Glutamatergic neuron (in vitro differentiated cells): ENCODE measurements at places on chromosomes 4 and X. TPM values are rescaled to one million over a fixed set of nuclear protein-coding genes. Genes with fewer than 3 reads are reported as not detected.

DNA sequence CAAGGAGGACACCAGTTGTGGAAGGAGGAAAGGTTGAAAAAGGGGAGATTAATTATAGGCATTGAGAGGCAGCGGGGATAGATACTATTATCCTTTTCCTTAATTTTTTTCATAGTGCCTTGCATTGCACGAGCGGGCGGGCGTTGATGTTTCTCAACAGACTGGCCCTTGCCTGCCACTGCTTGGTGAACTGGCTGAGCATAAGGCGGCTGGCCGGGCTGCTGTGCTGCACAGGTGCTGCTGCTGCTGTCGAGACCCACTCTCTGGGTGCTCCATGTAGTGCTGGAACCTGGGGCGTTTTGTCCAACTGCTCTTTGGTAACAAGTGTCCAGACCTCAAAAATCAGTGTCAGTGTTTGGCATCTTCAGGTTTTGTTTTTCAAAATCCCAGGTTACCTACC, 83.3 kb upstream of the PAQR3 start:
- DNase-seq = no peak

DNA sequence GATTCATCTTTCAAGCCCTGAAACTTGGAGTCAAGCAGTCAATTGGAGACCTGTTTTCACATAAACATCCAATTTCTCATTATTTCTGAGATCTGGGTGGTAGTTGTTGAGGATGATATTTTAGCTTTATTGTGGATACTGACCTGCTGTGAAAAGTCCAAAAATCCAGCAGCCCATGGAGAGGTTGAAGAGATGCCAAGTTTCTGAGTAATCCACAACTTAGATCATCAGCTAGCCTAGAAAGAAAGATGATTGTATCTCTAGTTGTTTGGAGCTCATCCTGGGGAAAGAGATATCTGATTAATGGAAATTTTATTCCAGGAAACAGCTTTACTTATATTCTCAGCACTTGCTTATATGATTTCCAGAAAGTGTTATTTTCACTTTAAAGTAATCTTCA, 48.6 kb upstream of the DCX start:
- no peak for DNase-seq

DNA sequence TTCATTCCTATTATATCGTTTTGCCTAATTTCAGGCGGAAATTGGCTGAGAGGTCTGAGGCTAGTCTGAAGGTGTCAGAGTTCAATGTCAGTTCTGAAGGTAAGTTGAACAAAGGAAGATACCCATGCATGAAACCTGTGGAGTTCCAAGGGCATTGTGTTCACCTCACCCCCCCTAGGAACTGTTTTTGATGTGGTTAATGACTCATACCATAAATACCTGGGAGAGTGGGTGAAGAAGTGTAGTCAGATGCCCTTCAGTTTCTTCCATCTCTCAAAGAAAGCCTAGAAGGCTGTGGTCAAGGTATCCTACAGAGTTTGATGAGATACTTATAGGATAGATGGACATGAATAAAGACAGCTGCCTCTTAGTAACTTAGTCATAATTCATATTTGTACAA, 2.7 kb downstream of the UTP14A start:
- DNase-seq = no peak

CLIC2 gene
- 0.56 TPM for total RNA-seq

DNA sequence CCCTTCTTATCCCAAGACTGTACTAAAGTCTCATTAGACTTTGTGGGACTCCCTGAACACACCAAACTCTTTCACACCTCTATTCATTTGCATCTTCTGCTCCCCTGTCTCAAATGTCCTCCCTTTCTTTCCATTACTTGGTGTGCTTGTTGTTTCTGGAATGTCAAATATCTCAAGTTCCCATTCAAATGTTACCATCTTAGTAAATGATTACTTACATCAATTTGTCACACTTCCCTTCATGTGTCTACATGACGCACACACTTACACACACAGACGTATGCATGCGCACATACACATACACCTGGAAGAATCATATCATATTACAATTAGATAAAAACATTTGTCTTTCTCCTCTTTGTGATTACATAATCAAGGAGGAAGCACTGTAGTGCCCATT, 210.8 kb upstream of the TEX13C start:
- no peak for DNase-seq

DNA sequence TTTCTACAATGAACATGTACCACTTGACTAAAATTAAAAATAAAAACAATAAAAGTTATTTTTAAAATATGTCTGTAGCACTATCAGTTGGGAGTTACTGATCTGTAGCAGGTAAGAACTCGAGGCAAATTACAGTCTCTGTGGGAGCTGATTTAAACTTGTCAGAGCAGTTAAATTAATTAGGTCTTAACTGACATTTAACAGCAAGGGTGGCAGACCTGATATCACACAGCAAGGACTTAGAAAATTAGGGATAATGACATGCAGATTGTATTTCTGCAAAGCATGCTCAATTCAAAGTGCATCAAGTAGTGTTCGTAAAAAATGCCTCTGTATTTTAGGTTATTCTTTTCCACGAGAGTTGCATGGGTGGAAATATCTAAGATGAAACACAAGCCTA, 208.9 kb downstream of the SPATA18 start:
- no peak for DNase-seq

GRCh38 chr4:124904723-124905388, 192.3 kb upstream of the ANKRD50 start:
- DNase-seq = no peak

GRCh38 chr4:9608300-9608699, 164.1 kb downstream of the DEFB131A start:
- no peak for DNase-seq
